ENCODE measurements at places on chromosomes 3 and 15. TPM values are rescaled to one million over a fixed set of nuclear protein-coding genes. Genes with fewer than 3 reads are reported as not detected.

GRCh38 chr15:65026756-65027155 is 2.7 kb downstream of the MTFMT start:
- H3K4me3 ChIP-seq = no peak overlapping the region
- H3K27me3 ChIP-seq = no peaks in the 10 kb centered on the region
- no peak for DNase-seq
- H3K36me3 ChIP-seq = peaks cover 28% of the 10 kb centered on the region

GRCh38 chr15:70068783-70069565 is 28.7 kb downstream of the TLE3 start:
- H3K27ac ChIP-seq = no peak overlapping the region
- H3K27me3 ChIP-seq = no peaks in the 10 kb centered on the region
- H3K4me3 ChIP-seq = no peak overlapping the region

The ARGFX gene
- total RNA-seq = not detected

The OR5K2 gene
- not detected for total RNA-seq

DNA sequence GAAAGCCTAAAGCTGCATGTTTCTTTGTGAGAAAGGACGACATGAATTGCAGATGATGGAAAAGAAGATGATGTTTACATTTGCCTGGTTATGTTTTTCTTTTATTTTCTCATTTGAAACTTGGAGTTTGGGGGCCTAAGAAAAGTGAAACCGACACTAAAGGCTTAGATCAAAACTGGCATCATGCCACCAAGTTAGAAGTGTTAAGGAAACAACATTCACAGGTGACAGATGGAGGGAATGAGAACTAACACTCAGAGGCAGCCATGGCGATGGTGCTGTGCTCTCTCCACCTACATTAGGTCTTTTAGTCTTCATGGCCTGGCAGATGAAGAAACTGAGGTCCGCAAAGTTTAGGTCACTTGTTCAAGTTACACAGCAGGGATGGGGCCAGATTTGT is 923.6 kb downstream of the TUSC7 start:
- DNase-seq = no peak
- no peaks in the 10 kb centered on the region for H3K4me1 ChIP-seq
- no peaks in the 10 kb centered on the region for H3K36me3 ChIP-seq
- no peak overlapping the region for H3K27ac ChIP-seq
- H3K4me3 ChIP-seq = no peak overlapping the region
- H3K27me3 ChIP-seq = no peaks in the 10 kb centered on the region

DNA sequence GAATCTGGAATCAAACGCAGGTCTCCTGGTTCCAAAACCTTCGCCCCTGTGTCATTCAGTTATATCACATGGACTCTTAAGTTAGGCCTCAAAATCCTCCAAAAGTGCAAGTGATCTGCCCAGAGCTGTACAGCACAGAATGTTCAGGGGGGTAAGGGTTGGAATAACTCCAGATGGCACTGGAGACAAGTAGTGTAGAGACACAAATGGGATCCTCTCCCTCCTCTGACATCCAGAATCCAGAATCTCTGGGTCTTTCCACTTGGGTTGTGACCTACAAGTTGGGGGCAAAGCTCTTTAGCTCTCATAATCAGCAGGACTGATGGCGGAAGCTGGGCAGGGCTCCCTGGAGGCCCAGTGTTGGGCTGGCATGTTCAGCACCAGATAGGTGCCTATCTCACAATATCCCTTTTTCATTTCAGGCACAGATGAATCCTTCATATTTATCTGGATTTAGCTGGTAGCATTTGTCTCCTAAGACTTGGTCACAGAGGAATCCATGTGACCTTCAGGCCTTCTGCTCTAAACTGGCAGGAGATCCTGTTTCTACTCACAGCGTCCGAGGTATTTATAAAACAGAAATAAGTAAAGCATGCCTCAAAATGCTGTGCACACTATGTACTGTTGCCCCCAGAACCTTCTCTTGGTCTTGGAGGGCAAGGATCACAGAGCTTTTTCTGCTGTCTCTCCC is 15.4 kb downstream of the ABHD2 start:
- no peak for DNase-seq
- H3K4me1 ChIP-seq = peaks cover 29% of the 10 kb centered on the region
- H3K27me3 ChIP-seq = no peaks in the 10 kb centered on the region
- H3K27ac ChIP-seq = no peak overlapping the region
- no peak overlapping the region for H3K4me3 ChIP-seq

DNA sequence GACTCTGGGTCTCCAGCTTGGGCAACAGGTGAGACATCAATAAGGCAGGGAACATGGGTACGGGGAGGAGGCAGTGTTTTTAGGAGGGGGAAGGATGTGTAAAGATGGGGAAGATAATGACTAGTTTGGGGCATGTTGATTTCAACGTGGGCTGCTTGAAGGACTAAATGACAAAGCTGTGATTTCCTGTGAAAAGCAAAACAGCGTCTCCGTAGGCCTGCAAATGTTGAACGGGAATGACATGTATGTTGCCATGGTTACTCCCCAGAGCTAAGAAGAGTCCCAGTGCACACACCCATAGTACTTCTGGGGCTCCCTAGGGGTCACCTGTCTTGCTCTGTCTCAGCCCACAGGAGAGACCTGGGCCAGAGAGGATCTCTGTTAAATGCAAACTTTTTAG is 71.3 kb upstream of the ETV5 start:
- no peaks in the 10 kb centered on the region for H3K4me1 ChIP-seq
- H3K27me3 ChIP-seq = peaks cover 37% of the 10 kb centered on the region
- no peak overlapping the region for H3K4me3 ChIP-seq
- H3K36me3 ChIP-seq = no peaks in the 10 kb centered on the region
- no peak overlapping the region for H3K27ac ChIP-seq

DNA sequence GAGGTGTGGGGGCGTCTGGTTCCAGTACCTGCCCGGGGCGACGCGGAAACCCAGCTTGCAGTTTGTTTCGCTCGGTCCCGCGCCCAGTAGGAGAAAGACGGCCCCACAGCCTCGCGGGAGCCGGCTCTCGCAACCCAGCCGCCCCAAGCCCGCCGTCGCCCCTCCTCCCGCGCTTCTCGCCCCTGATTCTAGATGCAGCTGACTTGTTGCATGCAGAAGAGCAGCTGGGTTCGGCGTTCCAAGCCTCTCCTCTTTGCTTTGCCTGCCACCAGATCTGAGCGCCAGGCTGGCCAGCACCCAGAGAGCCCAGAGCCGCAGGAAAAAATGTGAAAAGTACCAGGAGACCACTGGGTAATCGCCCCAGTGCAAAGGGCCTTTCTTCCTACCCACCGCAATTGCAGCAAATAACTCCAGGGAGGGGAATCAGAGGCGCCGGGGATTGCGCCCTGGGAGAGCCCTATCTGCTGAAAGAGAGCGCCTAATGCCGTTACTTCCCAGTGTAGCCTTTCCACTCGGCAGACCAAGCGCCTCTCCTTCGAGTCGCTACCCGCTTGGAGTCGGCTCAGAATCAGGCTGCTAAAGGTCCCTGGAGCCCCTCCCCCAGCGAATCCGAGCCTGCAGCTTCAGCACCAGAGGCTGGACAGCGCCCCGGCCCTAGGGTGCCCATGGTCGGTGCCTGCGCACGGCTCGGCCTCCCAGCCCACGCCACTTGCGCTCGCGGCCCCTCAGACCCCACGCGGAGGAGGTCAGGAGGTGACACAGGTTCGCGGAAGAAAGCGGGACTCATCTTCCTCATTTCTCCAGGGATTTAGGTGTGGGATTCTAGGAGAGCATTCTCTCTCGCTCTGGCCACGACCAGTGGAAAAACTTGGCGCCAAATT is 15.7 kb upstream of the AEN start:
- H3K4me3 ChIP-seq = no peak overlapping the region
- H3K4me1 ChIP-seq = no peaks in the 10 kb centered on the region
- no peak overlapping the region for H3K27ac ChIP-seq
- DNase-seq = peak; percentile 79

GRCh38 chr3:50320853-50321335 is 1.7 kb downstream of the HYAL2 start:
- peak overlapping the region; percentile 100 for H3K27ac ChIP-seq
- peaks cover 36% of the 10 kb centered on the region for H3K4me1 ChIP-seq
- peak; percentile 83 for DNase-seq
- no peaks in the 10 kb centered on the region for H3K27me3 ChIP-seq

The BUB1B gene
- total RNA-seq = 72.8 TPM

DNA sequence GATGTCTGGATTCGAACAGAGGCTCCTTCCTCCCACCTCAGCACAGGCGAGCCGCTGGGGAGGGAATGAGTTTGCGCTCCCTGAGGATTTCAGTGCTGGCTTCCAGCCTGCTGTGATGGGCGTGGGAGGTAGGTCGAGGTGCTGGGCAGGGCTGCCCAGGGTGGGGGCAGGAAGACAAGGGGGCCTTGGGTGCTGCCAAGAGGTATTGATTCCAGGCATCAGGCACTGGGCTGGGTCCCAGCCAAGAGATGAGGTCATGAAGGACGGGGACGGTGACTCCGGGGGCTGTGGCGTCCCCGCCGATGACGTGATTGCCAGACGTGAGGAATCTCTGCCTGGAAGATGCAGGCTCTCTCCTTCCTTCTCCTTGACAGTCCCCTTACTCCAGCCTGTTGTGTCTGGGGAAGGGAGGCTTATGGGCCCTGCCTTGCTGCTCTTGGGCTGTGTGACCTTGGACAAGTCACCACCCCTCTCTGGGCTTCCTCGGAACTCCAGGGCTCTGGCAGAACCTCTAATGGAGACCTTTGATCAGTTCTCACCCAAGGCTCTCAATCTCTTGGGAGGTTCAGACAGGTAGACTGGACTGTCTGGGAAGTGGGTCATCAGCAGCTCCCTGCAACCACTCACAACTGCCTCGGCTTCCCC is 116.8 kb downstream of the FBLN2 start:
- DNase-seq = no peak
- H3K4me3 ChIP-seq = no peak overlapping the region
- peaks cover 15% of the 10 kb centered on the region for H3K27me3 ChIP-seq
- no peaks in the 10 kb centered on the region for H3K4me1 ChIP-seq

The GOLGA6L7 gene
- total RNA-seq = 0.11 TPM

- H3K27me3 ChIP-seq = no peaks in the 10 kb centered on the region
- no peak overlapping the region for H3K4me3 ChIP-seq
- no peak overlapping the region for H3K27ac ChIP-seq
- no peaks in the 10 kb centered on the region for H3K36me3 ChIP-seq
- no peak for DNase-seq
Measured at GRCh38 chr3:63779227-63779626, 39.9 kb upstream of the C3orf49 start.

DNA sequence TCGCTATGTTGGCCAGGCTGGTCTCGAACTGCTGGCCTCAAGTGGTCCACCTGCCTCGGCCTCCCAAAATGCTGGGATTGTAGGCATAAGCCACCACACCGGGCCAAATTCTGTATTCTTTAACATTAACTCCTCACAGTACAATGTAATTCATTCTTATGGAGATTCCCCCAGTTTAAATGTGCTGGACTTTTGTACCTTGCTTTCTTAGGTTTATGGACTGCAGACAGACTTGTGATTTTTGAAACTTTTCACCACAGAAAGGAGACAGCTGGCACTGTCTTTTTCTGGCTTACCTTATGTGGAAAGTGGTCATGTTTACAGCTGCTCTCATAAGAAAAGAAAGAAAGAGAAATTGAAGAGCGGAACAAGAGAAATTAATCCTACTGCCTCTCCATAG is 103.8 kb downstream of the IQCH start:
- no peaks in the 10 kb centered on the region for H3K4me1 ChIP-seq
- no peaks in the 10 kb centered on the region for H3K27me3 ChIP-seq
- no peak overlapping the region for H3K27ac ChIP-seq
- H3K4me3 ChIP-seq = no peak overlapping the region
- DNase-seq = no peak

DNA sequence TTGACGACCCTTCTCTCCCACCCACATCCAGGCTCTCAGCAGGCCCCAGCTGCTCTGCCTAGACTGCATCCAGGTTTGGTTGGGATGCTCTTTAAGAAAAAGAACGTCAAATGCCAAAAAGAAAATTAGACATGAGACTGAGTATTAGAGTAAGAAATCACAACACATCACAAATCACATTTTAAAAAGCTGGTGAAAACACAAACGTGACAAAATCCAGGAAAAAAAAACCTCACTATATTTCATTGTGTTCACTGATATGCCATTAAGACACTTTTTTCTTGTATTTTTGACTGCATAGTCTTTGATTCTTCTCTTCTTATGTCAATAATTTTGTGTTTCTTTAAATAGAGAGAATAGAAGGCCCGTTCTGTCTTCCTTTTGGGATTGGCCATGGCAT is 243.7 kb downstream of the TLE3 start:
- DNase-seq = no peak
- no peaks in the 10 kb centered on the region for H3K4me1 ChIP-seq
- no peak overlapping the region for H3K4me3 ChIP-seq
- H3K27ac ChIP-seq = no peak overlapping the region

- H3K36me3 ChIP-seq = no peaks in the 10 kb centered on the region
- H3K4me3 ChIP-seq = no peak overlapping the region
- DNase-seq = peak; percentile 2
- no peaks in the 10 kb centered on the region for H3K4me1 ChIP-seq
- H3K27ac ChIP-seq = no peak overlapping the region
Measured at GRCh38 chr3:118636841-118637240, 397.8 kb downstream of the IGSF11 start.

DNA sequence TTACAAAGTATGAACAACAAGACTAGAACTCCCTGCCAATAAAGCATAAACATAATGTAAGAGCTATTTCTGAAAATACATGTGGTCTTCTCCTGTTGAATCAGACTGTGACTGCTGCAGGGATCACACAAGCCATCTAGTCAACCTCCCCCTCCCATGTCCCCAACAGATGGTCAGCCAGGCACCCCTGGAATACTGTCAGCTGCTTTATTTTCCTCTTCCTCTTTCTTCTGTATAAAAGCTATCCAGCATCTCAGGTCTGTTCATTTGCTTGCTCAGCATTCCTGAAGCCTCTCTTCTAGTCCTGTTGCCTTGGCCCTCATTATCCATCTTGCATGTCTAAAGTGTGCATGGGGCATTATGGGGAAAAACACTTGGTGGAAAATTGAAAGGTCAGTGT is 6.5 kb upstream of the MINDY4B start:
- no peak overlapping the region for H3K27ac ChIP-seq
- no peak overlapping the region for H3K4me3 ChIP-seq
- H3K4me1 ChIP-seq = no peaks in the 10 kb centered on the region
- DNase-seq = no peak

- H3K4me1 ChIP-seq = no peaks in the 10 kb centered on the region
- H3K4me3 ChIP-seq = no peak overlapping the region
- no peak for DNase-seq
- no peak overlapping the region for H3K27ac ChIP-seq
- no peaks in the 10 kb centered on the region for H3K27me3 ChIP-seq
Measured at GRCh38 chr15:92273723-92274122, 120.0 kb upstream of the ST8SIA2 start.

The LRTM1 gene
- not detected for total RNA-seq

GRCh38 chr3:168165390-168166269 is 69.9 kb upstream of the GOLIM4 start:
- no peaks in the 10 kb centered on the region for H3K36me3 ChIP-seq
- H3K27ac ChIP-seq = peak overlapping the region; percentile 29
- no peaks in the 10 kb centered on the region for H3K4me1 ChIP-seq
- no peak overlapping the region for H3K4me3 ChIP-seq
- no peaks in the 10 kb centered on the region for H3K27me3 ChIP-seq

DNA sequence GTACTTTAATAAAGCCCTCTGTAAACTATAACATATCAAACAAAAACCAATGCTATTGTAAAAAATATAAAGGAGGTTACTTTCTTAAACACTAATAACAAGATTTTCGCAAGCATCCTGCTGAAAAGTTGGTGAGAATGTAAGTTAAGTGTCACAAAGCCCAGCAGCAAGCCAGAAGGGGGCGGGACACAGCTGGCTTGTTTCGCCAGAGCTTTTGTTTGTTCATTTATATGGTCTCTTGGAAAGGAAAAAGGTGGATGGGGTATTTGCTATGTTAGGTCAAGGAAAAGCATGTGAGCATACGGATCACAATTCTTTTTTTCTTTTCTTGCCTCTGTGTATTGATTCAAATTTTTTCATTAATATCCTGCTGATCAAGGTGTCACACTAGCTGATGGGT is 59.9 kb downstream of the HACD2 start:
- H3K4me3 ChIP-seq = no peak overlapping the region
- no peak for DNase-seq
- H3K36me3 ChIP-seq = no peaks in the 10 kb centered on the region
- H3K4me1 ChIP-seq = no peaks in the 10 kb centered on the region

Data from K562 (cell line).